Effector memory CD8-positive, alpha-beta T cell (primary cell): ENCODE measurements at places on chromosomes 3 and 15.

- no peak for DNase-seq
Measured at GRCh38 chr3:119069725-119070124, 35.1 kb upstream of the IGSF11 start.

GRCh38 chr3:71358243-71358642 lies 225.3 kb downstream of the FOXP1 start:
- DNase-seq = no peak

DNA sequence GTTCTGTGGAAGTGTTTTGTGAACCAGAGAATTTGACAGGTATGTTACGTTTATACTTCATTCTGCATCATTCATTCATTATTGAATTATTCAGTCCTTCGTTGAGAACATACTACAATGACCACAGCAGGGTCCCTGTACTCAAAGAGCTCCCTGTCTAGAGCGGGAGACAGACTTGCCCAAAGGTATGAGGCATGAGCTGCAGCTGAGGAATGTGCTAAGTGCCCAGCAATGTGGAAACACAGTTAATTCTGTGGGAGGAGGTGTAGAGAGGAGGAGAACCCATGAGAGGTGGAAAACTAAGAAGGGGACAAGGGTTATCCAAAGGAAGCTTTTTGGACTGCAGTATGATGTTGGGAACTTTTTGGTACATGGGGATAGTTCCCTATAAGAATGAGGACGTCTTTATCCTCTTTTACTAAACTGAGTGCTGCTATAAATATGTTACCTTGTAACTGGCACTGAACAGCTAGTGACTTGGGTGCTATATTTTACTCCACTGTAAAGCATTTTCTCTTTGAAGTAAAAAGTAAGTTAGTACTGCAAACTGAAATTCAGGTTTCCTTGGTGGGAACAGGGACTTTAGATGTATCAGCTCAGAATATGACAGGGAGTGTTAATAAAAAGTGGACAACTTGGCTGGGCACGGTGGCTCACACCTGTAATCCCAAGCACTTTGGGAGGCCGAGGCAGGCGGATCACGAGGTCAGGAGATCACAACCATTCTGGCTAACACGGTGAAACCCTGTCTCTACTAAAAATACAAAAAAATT lies 5.7 kb downstream of the SMAD3 start:
- no peak for DNase-seq

- DNase-seq = no peak
Measured at GRCh38 chr3:52710512-52710911, 4.6 kb downstream of the SPCS1 start.

DNA sequence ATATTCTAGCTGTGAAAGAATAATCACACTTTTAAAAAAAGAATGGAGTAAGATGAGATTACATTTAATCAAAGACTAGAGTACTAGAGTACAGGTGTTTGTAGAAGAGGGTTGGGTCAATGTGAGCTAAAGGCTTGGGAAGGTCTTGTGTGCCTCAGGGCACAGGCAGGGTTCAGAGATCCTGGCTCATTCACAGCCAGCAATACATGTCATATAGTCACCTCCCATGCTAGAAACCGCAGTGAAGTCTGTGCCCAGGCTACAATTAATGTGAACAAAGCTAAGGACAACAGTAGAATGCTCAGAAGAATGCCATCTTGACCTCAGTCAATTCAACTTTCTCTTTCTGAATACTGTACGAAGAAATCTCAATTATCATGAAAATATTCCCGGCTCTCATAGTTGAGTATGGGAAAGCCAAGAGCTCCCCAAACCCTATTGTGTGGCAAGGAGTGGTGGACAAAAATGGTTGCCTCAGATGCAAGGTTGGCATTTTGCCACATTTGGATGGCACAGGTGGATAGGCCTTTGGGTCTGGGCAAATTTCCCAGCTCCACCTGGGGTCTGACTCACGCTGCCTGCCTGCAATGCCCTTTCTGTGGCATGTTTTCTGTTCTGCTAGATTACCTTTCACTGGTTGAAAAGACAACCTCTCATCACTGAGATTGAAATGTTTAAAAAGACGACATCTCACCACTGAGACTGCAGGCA lies 70.2 kb downstream of the NMD3 start:
- no peak for DNase-seq

DNA sequence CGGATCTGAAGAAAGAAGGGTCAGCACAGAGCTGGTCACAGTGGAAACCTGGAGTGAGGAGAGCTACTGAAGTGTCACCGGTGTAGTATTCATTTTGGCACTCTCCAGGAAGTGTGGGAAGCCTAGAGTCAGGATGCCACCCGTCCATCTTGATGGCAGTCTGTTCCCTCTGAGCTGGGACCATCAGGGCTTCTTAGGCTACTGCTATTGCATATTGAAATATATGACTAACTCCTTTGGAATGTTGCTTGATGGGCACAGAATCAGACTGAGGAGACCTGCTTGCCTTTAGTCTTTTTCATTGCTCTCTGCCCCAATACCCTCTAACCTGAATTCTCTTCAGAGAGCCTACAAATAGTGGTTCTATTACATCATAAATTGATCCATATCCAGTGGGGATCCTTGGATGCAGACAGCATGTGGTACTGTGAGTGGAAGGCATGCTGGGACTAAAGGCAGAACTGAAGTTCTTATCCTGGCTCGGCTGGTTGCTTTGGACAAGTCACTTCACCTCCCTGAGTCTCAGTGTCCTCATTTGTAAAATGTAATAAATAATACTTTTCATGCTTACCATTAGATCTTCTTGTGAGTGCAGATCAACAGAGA lies 143.5 kb downstream of the PDE8A start:
- DNase-seq = no peak

GRCh38 chr15:79494963-79495755 lies 63.0 kb downstream of the MINAR1 start:
- no peak for DNase-seq

- DNase-seq = no peak
Measured at GRCh38 chr3:35537265-35537664, 102.1 kb upstream of the ARPP21 start.

- DNase-seq = no peak
Measured at GRCh38 chr3:157059181-157059580, 100.8 kb downstream of the CCNL1 start.

DNA sequence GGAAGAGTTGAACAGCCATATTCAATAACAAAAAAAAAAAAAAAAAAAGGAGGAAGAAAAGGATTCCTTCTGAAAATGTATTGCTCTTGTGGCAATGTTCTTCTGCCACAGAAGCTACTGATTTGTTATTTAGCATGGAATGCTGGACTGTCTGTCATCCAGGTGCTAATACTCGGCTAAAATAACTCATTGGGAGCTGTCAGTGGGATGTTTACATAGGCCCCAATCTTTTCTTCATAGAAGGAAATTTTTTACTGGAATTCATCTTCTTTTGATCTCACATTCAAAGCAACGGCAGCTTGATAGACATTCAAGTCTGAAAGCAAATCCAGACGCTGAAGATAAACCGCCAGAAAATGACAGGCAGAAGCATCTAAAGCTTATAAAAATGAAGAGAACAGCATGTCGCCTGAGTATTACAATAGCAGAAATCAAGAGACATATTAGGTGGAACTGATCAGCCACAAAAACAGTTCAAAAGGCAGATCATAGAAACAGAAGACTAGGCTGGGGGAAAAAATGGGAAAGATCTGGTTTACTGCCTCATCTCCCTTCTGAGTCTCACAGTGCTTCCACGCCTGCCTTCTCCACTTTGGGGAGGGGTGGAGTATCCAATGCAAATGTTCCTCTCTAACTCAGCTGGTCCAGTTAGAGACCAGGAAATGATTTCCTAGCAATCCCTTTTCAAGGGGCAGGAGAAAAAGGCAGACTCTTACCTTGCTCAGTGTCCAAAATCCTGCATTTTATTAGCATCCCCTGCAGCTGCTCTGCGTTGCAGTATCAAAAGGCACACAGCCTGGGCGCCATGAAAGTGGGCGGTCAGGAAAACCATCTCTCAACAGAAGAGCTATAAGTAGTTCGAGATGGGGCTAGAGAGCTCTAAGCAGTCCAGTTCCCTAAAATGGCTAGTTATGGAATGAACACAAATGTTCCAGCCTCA lies 451.9 kb downstream of the FOXP1 start:
- no peak for DNase-seq

GRCh38 chr15:51796847-51797401 lies 32.5 kb upstream of the TMOD3 start:
- no peak for DNase-seq
